ENCODE measurements at places on chromosomes 5 and 9.

GRCh38 chr5:147547730-147548129 is 37.9 kb upstream of the DPYSL3 start:
- DNase-seq, result no peak

DNA sequence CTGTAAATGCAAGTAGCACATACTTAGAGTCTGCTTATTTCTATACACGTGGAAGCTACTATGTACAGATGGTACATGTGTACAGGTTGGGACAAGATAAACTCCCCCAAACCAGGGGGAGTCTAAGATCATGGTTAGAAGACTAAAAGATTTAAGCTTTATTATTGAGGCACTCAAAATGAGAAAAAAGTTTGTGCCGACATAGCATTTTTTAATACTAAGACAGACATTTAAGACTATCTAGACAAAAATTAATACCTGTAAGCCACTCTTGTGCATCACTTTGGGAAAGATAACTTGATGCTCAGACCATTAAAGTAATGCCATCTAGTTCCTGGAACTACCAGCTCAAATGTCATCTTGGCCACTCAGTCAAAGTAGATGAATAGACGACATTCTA is 279.4 kb downstream of the ARL15 start:
- no peak for DNase-seq

DNA sequence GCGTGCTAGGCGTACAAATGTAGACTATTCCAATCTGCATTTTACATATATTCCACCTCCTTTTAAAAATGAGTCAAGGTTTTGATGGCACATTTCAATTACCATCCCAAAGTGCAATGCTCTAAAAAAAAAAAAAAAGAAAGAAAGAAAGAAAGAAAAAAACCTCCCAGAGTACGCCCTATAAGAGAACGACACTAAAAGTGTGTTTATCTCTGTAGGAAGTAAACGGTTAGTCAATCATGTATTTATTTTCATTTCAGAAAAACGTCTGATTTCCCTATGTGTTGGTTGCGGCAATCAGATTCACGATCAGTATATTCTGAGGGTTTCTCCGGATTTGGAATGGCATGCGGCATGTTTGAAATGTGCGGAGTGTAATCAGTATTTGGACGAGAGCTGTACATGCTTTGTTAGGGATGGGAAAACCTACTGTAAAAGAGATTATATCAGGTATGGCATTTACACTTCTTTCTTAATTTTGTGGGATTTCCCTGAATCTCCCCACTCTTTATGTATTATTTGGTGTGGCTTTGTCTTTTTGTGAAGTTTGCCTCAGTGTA is 1.1 kb downstream of the ISL1 start:
- peak; percentile 40 for DNase-seq

DNA sequence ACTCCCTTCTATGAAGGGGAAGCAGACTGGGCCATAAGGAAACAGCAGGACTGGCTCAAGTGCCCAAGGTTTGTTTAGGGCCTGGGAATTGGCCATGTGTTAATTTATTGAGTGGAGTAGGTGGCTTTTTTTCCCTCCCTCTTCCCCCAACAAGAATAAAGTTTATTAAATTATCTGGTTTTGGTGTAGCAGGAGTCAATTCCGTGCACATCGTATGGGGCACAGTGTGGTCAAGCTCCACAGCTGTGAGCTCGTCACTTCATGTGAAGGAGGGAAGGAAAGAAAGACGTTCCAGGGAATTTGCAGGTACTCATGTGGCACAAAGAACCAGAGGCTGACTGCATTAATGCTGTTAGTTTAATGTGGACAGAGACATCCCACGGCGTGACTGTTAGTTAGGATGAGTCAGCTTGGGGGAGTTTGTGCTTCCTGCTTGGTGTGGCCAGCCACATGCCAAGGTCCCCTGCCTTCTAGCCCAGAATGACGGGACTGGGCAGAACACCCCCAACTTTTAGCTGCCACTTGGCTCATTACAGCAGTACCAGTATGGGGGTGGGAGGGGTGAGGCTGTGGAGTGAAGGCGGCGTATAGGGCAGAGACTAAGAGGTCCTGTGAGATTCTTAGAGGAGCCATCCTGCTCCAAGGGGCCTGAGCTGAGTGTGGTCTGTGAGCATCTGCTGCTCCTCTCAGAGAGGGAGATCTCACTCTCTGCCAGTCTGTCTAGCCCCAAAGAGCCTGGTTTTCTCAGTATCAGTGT is 33.2 kb downstream of the CSF1R start:
- no peak for DNase-seq

GRCh38 chr5:180136630-180137381 is 65.2 kb upstream of the RNF130 start:
- DNase-seq, result no peak

GRCh38 chr9:126704892-126705766 is 91.4 kb downstream of the LMX1B start:
- peak; percentile 80 for DNase-seq
